ENCODE measurements at places on chromosomes 4 and X.

- DNase-seq: no peak
These were observed 100.0 kb downstream of the ADRA2C start for GRCh38 chr4:3865986-3866812.

DNA sequence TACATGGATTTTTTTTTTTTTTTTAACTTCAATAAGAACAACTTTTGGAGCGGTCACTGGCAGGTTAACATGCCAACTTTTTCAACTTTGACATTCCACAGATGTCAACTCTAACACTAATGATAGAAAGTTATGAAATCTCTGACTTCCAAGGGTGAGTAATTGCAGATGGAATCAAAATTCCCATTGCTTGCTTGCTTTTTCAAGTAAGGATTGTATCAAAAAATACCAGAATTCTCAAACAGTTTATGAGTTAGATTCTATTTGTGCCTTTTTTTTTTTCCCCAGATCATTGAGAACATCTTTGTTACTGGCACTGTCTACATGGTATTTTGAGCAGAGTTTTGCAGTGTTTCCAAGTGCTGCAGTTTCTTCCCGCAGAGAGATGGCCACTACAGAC, 50.3 kb upstream of the OTUD4 start:
- no peak for DNase-seq

- DNase-seq: no peak
These were observed 139.9 kb upstream of the ATP6AP2 start for GRCh38 chrX:40440866-40441265.

DNA sequence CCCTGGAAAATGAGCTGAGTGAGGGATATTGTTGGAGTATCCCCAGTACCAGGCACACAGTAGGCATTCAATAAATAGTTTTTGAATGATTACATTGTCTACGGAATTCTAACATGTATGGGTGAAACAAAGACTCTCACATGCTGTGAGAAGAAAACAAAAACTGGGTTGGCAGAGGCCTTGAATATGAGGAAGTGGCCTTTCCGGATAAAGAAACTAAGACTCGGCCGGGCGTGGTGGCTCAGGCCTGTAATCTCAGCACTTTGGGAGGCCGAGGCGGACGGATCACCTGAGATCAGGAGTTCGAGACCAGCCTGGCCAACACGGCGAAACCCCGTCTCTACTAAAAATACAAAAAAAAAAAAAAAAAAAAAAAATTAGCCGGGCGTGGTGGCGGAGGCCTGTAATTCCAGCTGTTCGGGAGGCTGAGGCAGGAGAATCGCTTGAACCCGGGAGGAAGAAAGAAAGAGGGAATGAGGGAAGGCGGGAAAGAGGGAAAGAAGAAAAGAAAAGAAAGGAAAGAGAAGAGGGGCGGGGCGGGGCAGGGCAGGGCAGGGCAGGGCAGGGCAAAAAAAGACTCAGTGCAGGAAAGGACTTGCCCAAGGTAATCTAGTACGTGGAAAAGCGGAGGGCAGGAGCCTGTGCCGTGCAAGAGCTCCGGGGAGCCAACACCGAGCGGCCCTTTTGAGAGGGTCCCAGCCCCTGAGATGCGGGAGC, 689 bp upstream of the TMA16 start:
- DNase-seq: no peak

- no peak for DNase-seq
These were observed 53.2 kb downstream of the ZFYVE28 start for GRCh38 chr4:2365054-2365912.

DNA sequence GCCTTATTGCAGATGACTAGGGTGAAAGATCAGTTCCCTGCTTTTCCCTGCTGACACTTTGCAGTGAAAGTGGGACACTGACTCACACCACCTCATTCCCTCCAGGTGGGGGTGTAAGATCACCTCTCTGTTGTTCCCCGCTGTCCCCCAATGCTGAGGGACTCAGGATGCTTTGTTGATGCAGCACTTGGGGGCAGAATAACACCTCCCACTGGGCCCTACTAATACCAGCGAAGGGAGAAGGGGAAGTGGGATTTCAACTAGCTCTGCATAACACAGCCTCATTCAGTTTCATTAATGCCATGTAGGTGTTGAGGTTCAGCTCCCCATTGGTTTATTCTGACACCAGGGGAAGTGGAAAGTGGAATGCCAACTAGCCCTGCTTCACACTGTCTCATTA, 43.6 kb upstream of the IL1RAPL2 start:
- DNase-seq: no peak

GRCh38 chr4:52748432-52748831, 2.8 kb downstream of the ERVMER34-1 start:
- no peak for DNase-seq

DNA sequence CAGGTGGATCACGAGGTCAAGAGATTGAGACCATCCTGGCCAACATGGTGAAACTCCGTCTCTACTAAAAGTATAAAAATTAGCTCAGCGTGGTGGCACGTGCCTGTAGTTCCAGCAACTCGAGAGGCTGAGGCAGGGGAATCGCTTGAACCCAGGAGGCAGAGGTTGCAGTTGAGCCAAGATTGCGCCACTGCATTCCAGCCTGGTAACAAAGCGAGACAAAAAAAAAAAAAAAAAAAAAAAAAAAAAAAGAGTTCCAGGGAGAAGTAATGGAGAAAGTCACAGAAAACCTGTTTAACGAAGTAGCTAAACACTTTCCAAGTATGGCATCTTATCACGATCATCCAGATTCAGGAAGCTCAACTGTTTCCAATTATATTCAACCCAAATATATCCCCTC, 10.9 kb downstream of the KLHL4 start:
- no peak for DNase-seq

DNA sequence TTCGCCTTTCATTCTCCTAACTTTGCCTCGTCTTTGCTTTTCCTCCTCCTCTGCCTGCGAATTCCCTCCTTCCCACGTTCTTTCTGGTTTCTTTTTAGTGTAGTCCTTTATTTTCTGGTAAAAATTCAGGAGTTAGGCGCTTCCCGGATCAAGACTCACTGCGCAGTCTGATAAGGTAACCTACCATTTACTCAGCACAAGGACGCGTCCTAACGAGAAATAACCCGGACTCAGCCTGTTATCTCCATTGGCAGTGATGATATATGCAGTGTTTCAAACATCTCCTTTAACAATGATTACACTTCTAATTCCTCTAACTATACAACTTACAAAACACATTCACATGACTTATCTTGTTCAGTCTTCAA, 357 bp upstream of the ETNPPL start:
- DNase-seq: no peak

DNA sequence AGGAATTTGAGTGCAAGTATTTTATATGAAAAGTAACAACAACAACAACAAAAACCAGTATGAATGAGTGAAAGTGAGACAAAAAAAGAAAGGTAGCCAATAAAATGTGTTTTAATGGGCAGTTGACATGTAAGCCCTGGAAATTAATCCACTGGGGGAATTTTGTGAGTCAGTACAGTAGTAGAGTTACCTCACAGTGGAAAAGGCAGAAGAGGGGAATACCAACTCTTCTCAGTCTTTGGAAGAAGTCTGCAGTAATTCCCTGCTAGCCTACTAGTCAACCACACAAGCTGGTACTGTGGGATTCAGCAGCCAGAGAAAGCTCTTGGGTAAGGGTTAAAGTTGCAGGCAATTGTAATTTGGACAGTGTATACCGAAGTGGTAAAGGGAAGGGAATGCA, 76.3 kb upstream of the IL15 start:
- no peak for DNase-seq

DNA sequence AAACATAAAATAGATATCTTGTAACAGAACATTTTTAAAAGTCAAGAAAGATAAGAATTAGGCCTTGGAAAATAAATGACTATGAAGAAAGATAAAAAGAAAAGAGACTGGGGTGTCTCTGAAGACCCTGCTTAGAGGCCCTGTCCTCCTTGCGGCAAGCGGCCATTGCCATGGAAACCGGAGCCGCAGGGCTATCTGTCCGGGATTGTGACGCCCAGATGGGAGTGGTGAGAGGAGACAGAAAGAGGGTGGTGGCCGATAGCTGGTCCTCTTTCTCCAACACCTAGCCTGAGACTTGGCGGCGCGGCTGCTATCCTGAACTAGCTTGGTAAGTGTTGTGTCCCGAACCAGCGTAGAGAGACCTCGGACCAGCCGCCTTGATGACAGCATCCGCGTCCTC, at the start of gene DUSP21:
TSS of gene DUSP21 (plus strand) at position 269 of the 400 bp plus-strand sequence. CDS start at position 381, 112 bp downstream.
- no peak for DNase-seq

DNA sequence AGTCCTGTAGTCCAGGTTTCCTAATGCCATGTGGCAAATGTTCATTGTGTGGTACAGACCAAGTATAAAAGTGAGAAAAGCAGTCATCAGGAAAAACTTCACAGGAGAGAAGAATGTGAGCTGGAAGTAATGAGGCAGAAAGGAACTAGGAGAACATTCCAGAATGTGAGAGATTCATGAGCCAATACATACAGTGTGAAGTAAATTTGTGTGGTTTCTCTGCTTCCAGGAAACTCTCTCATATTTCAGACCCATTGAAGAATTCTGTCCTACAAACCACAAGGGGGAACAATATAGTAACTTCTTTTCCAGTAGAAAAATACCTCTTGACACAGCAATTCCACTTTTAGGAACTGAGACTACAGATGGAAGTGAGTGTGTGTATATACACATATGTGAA, 136.5 kb downstream of the RNF150 start:
- no peak for DNase-seq

DNA sequence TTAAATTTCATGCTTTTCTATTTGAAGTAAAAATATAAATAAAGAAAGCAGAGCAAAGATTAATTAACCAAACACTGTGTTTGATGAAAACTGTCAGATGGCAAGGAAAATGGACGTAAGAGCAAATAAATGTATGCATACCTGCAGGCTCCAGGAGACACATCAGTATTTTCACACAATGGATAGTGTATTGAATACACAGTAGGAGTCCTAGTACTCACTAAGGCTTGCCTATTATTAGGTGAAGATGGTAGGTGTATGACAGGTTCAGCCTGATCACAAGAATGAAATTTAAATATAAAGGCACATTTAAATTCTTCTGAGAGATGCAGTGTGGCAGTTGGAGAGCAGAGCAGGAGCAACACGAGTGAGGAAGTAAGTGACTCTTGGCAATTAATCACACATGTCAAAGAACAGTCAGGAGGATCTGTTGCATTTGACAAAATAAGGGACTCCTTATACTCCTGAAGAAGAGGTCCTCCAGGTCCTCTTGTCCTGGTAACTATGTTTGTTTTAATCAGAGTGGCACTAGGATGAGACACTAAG, 106.0 kb upstream of the NDST4 start:
- no peak for DNase-seq

GRCh38 chrX:133418588-133418987, 3.3 kb upstream of the GPC4 start:
- no peak for DNase-seq

All from GM13977 (cell line).